Eye (tissue), 1 donor: ENCODE measurements at places on chromosomes 4 and X.

DNA sequence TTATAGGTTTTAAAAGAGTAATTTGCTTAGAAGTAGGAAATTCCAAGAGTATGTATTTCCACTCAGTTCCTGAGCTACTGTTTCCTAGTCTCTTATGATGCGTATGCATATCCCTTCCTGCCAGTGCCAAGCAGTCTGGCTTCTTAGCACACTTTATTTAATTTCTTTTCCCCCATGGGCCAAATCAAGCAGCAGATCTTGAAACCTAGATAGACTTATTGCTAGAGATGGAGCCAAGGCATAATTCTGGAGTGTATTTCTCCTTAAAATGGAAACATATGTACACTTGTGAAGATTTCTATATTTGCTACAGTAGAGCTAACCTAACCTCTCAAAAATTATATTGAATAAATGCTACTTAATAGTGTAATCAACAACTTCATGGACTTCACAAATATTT is 2337.6 kb downstream of the PCDH7 start:
- DNase-seq = no peak

DNA sequence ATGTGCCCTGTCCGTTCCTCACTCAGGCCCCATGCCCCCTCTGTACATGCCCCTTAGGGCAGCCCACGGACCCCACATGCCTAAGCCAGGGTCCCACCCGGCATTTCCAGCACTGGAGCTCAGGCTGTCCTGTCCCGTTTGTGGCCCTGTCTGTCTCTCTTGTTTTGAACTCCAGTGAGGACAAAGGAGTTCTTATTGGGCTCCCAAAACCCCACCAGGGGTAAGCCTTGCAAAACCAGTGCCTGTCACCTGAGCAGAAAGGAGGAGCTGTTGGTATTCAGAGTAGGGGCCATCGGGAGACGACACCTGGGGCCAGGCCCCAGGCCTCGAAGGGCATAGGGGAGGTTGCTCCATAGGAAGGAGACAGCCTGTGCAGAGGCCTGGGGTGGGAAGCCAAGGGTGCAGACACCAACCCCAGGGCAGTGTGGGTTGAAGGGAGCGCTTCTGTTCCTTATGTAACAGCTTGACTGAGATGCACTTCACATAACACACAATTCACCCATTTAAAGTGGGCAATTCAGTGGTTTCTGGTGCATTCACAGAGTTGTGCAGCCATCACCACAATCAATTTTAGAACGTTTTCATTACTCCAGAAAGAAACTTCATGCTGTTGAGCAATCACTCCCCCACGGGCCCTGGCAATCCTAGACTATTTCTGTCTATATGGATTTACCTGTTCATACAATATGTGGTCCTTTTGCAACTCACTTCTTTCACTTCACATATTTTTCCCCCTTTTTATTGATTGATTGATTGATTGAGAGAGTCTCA is 31.7 kb downstream of the MAN2B2 start:
- DNase-seq = no peak

- no peak for DNase-seq
Measured at GRCh38 chr4:32748498-32748897, 2028.3 kb downstream of the PCDH7 start.

DNA sequence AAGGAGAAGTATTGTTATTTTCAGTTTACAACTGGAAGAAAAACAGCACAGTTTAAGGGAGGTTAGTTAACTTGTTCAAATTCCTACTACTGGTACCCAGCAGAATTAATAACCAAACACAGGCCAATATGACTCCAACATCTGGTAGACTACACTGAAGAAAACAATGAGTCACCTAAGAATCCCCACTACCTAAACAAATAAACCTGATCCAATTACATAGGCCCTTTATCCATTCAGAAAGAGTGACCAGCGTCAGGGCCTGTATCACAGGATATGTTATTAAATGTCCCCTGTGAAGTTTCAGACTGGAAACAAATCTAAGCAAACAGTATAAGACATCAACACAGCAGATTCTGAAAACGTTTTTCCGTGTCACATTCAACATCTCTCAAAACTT is 492.5 kb upstream of the INTU start:
- DNase-seq = no peak

DNA sequence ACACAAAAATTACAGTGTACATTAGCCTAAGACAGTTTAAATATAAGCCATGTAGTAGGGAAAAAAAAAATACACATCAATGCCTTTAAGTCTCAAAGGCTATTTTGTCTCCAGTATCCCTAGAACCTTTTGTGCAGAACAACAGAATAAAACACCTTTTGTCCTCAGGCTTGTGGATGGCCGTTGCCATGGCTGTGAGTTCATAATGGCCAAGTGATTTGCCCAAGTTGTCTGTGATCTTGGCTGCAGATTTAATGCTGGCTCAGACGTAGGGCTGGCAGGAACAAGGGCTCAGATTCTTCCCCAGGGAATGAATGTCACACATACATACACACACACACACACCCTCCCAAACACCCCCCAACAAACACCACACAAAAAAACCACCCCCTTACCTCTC is 25.3 kb downstream of the GPM6B start:
- DNase-seq = peak; percentile 33

GRCh38 chr4:114598191-114599121 is at the start of gene UGT8:
TSS of gene UGT8 (plus strand) at chr4:114598807. CDS start at chr4:114622881, 24,074 bp downstream.
- DNase-seq = peak; percentile 80

- no peak for DNase-seq
Measured at GRCh38 chr4:47741200-47741599, 96.7 kb downstream of the CORIN start.

DNA sequence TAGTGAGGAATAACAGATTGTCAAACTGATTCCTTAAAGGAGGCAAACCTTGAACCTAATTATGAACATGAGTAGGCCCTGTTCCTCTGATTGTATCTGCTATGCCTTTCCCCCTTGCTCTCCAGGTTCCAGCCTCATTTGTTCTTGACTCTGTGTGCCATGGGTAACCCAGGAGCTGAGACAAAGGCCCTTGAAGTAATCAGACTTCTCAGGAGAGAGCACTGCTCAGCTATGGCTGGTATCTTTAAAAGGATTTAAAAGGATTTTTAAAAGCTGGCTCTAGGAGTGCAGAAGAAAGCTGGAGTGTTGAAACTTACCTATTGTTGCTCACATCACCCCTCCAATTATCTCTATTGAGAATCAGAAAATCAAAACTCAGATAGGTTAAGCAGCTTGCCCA is 1565.5 kb upstream of the AGA start:
- DNase-seq = no peak

- DNase-seq = no peak
Measured at GRCh38 chr4:56611501-56611900, 69.6 kb downstream of the HOPX start.
